Karpas-422 (cell line): ENCODE measurements at places on chromosomes 4 and X. TPM values are rescaled to one million over a fixed set of nuclear protein-coding genes. Genes with fewer than 3 reads are reported as not detected.

GRCh38 chr4:145535202-145535601 is 53.5 kb downstream of the SMAD1 start:
- DNase-seq = no peak

- no peak for DNase-seq
These were observed 78.1 kb upstream of the CLDN34 start for GRCh38 chrX:9888953-9889470.

- DNase-seq = no peak
These were observed 13.5 kb downstream of the SNCA start for GRCh38 chr4:89823416-89823815.

DNA sequence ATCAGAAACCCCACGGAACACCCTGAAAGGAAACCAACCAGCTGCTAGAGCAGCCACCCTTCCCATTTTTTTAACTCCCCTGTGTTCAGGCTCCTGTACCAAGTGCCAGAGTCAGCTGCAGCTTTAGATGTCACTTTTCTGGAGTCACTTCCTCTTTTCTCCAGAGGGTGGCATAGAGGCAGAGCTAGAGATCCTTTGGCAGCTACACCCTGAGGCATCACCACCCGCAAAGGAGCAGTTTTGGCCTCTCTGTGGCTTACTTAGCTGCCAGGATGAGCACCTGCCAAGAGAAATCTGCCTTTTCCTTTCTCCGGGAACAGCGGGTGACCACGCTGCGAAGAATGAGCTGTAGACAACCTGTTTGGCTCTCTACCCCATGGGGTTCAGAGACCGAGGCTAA is 58.0 kb upstream of the CHRDL1 start:
- DNase-seq = peak; percentile 52

DNA sequence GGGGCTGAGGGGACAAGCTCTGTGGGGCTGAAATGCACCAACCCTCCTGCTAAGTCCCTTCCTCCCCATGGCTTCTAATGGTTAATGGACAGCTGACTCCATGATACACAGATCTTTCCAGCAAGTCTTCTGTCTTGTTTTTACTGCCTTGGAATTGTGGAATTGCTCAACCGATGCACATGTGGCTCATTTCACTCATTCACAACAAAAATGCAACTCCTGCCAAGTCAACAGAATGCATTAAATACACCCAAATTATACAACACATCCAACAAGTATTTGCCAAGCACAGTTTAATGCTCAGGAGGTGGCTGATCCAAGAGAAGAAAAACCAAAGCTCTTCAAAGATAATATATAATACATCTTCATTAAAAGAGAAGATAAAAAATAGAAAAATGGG is 61.9 kb upstream of the PAGE4 start:
- no peak for DNase-seq

The GLOD5 gene
- total RNA-seq = not detected in 2 replicates

The WAS gene
- total RNA-seq = 63.4 and 83.6 TPM in 2 replicates

- DNase-seq = no peak
These were observed 95.7 kb downstream of the SHISA3 start for GRCh38 chr4:42492962-42493361.

- no peak for DNase-seq
These were observed 191.0 kb upstream of the ARX start for GRCh38 chrX:25206778-25207177.

The MRFAP1 gene
- total RNA-seq = 28.8 and 50.7 TPM in 2 replicates

The NXF2 gene
- not detected in 2 replicates for total RNA-seq

GRCh38 chr4:26930964-26931363 is 70.3 kb downstream of the STIM2 start:
- DNase-seq = no peak

DNA sequence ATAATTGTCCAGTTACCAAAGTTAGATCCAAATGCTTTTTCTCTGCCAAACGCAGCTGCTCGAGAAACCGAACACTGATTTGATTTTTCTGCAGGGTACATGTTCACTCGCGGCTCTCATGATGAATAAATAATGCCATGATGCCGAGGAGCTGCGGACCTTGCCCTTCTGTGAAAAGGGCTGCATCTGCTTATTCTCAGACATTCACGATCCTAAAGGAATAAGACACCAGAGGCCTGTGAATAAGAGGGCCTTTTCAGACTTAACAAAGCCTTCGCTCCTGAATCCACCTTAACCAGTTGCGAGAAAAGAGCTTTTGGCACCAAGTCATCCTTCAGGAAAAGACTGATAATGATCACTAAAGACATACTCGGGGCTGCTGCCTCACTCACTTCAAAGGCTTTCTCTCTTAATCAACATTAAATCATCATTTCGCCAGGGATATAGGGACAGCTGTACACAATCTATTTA is 147.5 kb downstream of the FBXO8 start:
- no peak for DNase-seq

DNA sequence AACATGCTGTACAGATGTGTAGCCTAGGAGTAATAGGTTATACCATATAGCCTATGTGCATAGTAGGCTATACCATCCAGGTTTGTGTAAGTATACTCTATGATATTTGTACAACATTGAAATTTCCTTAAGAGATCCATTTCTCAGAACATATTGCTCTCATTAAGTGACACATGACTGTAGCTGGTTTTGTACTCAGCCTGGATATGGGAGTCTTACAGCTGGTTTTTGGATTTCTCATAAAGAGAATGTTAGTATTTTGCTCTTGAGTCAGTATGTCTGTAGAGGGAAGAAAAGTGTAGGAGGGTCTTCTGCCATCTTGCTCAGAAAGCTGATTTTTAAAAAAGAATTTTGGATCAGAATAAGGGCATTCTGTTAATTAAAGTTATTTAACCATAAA is 85.3 kb downstream of the SMARCA5 start:
- no peak for DNase-seq

The CT47A7 gene
- total RNA-seq = not detected in 2 replicates

The MAGEC3 gene
- not detected in 2 replicates for total RNA-seq

GRCh38 chrX:9847071-9847470 is 60.8 kb downstream of the SHROOM2 start:
- DNase-seq = no peak

DNA sequence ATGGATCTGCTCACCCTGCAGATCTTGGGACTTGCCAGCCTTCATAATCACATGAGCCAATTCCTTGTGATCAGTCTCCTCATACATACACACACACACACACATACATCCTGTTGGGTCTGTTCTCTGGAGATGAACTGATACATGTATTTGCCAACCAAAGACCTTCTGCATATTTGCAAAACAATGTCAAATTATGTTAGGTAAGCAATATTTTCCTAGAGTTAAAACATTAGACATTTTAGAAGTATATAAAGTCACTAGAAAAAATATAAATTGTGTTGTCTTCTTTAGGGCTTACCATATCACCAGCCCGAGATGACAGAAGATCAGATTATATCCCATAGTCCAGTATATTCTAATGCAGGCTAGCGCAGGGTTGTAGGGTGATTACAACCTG is 156.0 kb downstream of the DCHS2 start:
- DNase-seq = no peak

The PRRG1 gene
- total RNA-seq = not detected in 2 replicates

DNA sequence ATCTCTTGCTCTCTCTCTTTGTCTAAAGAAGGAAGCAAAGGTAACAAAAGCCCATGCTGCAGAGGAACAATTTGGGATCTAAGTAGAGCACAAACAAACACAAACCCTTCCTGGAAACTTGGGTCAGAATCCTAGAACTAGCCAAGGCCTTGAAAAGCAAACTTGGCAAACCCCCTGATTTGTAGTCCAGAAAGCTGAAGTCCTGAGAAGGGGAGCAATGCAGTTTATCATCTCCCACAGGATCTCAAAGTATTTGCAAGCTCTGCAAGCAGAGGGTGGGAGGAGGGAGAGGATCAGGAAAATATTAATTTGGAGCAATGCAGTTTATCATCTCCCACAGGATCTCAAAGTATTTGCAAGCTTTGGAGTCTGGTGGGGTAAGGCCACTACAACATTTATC is 379.5 kb upstream of the FGF13 start:
- DNase-seq = no peak

The PRDM5 gene
- 1.4 TPM in 1 of 2 replicates, not detected in the other for total RNA-seq

The BRS3 gene
- total RNA-seq = not detected in 2 replicates

DNA sequence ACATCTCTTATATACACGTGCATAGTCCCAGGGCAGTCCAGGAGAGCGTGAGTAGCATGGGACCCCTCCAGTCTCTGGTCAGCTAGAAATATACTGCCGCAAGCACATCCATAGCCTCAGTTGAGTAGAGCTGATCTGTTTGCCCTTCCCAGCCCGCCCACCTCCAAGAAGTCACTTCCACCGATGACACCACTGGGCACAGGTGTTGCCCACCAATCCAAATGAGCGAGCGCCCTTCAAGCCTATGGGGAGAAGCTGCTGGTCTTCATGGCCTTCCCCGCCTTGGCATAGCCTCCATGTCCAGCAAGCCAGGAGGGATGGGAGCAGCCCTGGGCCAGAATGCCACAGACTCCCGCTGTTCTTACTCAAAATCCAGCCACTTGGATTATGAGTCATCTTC is 10.2 kb downstream of the DUSP9 start:
- no peak for DNase-seq

DNA sequence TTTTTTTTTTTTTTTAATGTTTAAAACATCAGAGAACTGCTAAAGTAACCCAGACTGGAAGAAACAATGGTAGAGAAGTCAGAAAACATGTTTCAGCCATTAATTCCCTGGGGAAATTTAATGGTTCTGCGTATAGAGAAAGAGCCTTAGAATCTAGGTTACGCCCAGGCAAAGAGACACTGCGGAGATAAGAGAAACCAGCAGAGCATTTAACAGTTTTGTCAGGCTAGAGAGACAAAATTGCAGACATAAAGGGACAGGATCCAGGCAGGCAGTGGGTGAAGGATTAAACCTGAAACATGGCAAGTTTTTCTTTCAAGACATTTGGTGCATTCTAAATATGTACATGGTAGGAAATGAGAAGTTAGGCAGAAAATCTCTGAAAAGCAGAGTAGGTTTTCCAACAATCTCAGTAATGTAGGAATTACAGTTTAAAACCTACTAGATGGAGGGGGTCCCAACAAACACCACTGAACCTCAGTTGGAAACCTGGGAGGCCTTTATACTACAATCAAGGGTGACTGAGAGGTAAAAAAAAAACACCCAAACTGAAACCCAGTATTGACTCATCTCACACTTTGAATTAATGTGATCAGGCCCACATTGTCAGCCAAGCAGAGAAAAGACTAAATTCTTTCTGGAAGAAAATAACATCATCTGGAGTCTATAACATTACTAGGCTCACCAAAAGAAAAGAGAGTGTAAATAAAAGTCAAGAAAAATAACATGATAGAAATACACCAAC is 254.2 kb upstream of the NWD2 start:
- no peak for DNase-seq

- no peak for DNase-seq
These were observed 35.7 kb downstream of the DDX53 start for GRCh38 chrX:23035493-23035892.

DNA sequence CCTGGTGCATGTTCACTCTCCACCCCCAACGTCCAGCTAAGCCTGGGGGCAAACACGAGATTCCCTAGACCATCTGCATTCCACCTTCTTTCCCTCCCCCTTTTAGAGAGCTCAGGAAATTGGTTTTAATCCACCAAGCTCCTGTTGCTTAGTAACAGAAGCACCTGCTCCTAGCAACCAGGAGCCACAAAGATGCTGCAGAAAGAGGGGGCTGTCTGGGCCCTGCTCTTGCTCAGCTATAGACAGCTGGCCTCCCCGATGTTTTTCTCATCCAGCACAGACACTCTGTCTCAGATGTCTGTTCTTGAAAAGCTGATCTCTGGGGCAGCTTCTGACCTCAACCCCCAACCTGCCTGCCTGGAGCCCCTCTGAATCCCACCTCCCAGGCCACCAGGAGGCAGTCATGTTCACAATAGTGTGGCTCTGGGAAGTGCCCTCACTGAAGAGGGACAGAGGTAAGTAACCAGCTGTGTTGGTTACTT is 71.5 kb downstream of the SLC16A2 start:
- peak; percentile 61 for DNase-seq

The VCX gene
- not detected in 2 replicates for total RNA-seq

DNA sequence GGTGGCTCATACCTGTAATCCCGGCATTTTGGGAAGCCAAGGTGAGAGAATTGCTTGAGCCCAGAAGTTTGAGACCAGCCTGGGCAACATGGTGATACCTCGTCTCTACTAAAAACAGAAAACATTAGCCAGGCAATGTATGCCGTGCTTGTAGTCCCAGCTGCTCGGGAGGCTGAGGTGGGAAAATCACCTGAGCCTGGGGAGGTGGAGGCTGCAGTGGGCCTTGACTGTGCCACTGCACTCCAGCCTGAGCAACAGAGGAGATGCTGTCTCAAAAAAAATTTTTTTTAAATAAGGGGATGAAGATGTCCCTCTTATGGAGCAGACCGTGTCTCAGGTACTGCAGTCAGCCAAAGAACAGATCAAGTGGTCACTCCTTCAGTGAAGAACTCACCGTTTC is 13.5 kb downstream of the CTAG1B start:
- DNase-seq = peak; percentile 39

DNA sequence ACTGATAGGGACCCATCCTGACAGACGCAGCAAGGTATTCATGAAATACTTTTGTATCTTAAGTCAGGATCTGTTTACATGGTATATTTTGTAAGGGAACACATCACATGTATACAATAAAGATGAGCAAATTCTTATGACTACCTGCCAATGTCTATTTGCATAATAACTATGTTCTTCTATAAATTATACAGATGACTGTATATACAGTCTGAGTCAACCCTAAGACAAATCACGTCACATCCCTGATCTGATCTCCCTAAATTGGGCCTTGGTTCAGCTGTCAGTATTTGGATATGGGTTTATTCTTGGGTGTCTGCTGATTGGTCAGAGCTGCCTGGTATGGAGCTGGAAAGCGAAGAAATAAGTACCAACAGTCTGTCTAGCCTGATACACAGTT is 93.3 kb downstream of the SERPINA7 start:
- DNase-seq = no peak

DNA sequence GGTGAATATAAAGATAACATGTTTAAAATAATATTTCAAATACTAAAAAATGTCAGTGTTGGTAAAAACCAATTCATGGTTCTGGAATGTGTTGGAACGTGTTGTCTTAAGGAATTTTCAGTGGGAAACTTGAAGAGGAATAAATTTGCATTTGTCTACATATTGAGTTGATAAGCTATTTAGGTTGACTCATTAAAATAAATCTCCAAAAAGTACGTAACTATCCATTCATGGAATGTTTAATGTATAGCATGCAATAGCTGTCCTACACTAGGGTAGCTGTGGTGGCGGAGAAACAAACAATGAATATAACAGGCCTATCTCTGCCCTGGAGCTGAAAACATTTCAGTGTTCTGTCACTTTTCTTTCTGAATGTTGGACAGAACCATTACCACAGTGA is 20.3 kb downstream of the SHISA3 start:
- no peak for DNase-seq

DNA sequence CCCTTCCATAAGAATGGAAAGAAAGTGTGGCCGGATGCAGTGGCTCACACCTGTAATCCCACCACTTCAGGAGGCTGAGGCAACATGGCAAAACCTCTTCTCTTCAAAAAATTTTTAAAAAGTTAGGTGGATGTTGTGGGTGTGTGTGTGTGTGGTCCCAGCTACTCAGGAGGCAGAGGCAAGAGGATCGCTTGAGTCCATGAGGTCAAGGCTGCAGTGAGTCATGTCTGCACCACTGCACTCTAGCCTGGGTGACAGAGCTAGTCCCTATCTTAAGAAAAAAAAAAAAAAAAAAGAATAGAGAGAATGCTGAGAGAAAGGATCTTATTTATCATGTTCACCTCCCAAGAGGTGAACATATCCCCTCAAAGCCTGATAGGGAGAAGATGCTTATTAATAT is 492.1 kb upstream of the SMIM31 start:
- no peak for DNase-seq

- no peak for DNase-seq
These were observed 59.0 kb downstream of the EDA start for GRCh38 chrX:69674891-69675290.

The CCSER1 gene
- 0.87 and 3.6 TPM in 2 replicates for total RNA-seq

GRCh38 chr4:133402616-133403015 is 253.5 kb downstream of the PCDH10 start:
- no peak for DNase-seq
